ENCODE measurements at places on chromosomes 4 and X.

GRCh38 chr4:74555231-74555630, 110.3 kb downstream of the AREG start:
- H3K27me3 ChIP-seq, result no peaks in the 10 kb centered on the region
- H3K4me1 ChIP-seq, result no peaks in the 10 kb centered on the region
- H3K36me3 ChIP-seq, result no peaks in the 10 kb centered on the region
- H3K4me3 ChIP-seq, result no peak overlapping the region
- no peak overlapping the region for H3K27ac ChIP-seq
- DNase-seq, result no peak

GRCh38 chrX:43968359-43968781, 4.8 kb downstream of the NDP start:
- no peaks in the 10 kb centered on the region for H3K36me3 ChIP-seq
- H3K4me1 ChIP-seq, result no peaks in the 10 kb centered on the region
- no peak for DNase-seq
- H3K4me3 ChIP-seq, result no peak overlapping the region

DNA sequence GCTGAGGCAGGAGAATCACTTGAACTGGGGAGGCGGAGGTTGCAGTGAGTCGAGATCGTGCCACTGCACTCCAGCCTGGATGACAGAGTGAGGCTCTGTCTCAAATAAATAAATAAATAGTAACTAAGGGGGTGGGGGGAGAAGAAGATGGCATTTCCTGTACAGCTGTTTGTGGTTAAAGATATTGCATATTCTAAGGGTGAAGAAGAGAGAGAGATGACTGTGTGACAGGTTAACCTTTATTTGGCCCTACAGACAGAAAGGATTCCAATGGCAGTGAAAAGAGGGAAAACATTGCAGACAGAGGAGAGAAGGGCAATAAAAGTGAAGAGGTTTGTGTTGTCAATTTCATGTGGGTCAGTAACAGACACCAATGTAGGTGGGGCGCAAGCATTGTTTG, 9.4 kb downstream of the TASL start:
- H3K4me3 ChIP-seq, result no peak overlapping the region
- H3K27ac ChIP-seq, result no peak overlapping the region
- no peaks in the 10 kb centered on the region for H3K36me3 ChIP-seq
- no peaks in the 10 kb centered on the region for H3K27me3 ChIP-seq

- H3K4me1 ChIP-seq, result no peaks in the 10 kb centered on the region
- no peak overlapping the region for H3K4me3 ChIP-seq
- no peak for DNase-seq
- no peak overlapping the region for H3K27ac ChIP-seq
These were observed 180.8 kb upstream of the ANXA3 start for GRCh38 chr4:78370631-78371372.

- H3K4me3 ChIP-seq, result no peak overlapping the region
- H3K4me1 ChIP-seq, result peaks cover 31% of the 10 kb centered on the region
- H3K27me3 ChIP-seq, result no peaks in the 10 kb centered on the region
These were observed 13.8 kb downstream of the TLR10 start for GRCh38 chr4:38768968-38769394.

GRCh38 chrX:7083468-7084396, 63.8 kb upstream of the STS start:
- no peaks in the 10 kb centered on the region for H3K27me3 ChIP-seq
- DNase-seq, result no peak
- no peak overlapping the region for H3K4me3 ChIP-seq
- H3K36me3 ChIP-seq, result no peaks in the 10 kb centered on the region

GRCh38 chr4:148442832-148443511, 758 bp upstream of the NR3C2 start:
- no peaks in the 10 kb centered on the region for H3K27me3 ChIP-seq
- no peak for DNase-seq
- H3K27ac ChIP-seq, result peak overlapping the region; percentile 93
- H3K36me3 ChIP-seq, result no peaks in the 10 kb centered on the region
- H3K4me1 ChIP-seq, result no peaks in the 10 kb centered on the region

- H3K27me3 ChIP-seq, result peaks cover 89% of the 10 kb centered on the region
- H3K4me1 ChIP-seq, result peaks cover 8% of the 10 kb centered on the region
- H3K36me3 ChIP-seq, result no peaks in the 10 kb centered on the region
- DNase-seq, result no peak
These were observed 9.5 kb downstream of the GSX2 start for GRCh38 chr4:54109241-54110018.

GRCh38 chrX:65821721-65822496, 154.5 kb downstream of the MSN start:
- peak overlapping the region; percentile 23 for H3K4me3 ChIP-seq
- DNase-seq, result no peak
- H3K27ac ChIP-seq, result no peak overlapping the region
- no peaks in the 10 kb centered on the region for H3K36me3 ChIP-seq
- no peaks in the 10 kb centered on the region for H3K4me1 ChIP-seq

- H3K27me3 ChIP-seq, result no peaks in the 10 kb centered on the region
- no peaks in the 10 kb centered on the region for H3K4me1 ChIP-seq
- no peak overlapping the region for H3K4me3 ChIP-seq
- no peak for DNase-seq
- no peak overlapping the region for H3K27ac ChIP-seq
These were observed 8.2 kb downstream of the PPAT start for GRCh38 chr4:56427179-56427578.

- H3K4me1 ChIP-seq, result no peaks in the 10 kb centered on the region
- no peaks in the 10 kb centered on the region for H3K36me3 ChIP-seq
- no peak overlapping the region for H3K4me3 ChIP-seq
- no peaks in the 10 kb centered on the region for H3K27me3 ChIP-seq
- DNase-seq, result no peak
These were observed 66.0 kb upstream of the STOX2 start for GRCh38 chr4:183838987-183839712.

- DNase-seq, result no peak
- no peak overlapping the region for H3K4me3 ChIP-seq
- no peaks in the 10 kb centered on the region for H3K36me3 ChIP-seq
- no peaks in the 10 kb centered on the region for H3K4me1 ChIP-seq
- H3K27me3 ChIP-seq, result peaks cover 18% of the 10 kb centered on the region
These were observed 103.0 kb upstream of the MBNL3 start for GRCh38 chrX:132591719-132592275.

GRCh38 chr4:158958489-158959270, 144.2 kb upstream of the RAPGEF2 start:
- no peaks in the 10 kb centered on the region for H3K27me3 ChIP-seq
- no peak overlapping the region for H3K4me3 ChIP-seq
- no peak overlapping the region for H3K27ac ChIP-seq
- no peaks in the 10 kb centered on the region for H3K36me3 ChIP-seq

GRCh38 chr4:26936284-26937065, 75.8 kb downstream of the STIM2 start:
- no peaks in the 10 kb centered on the region for H3K36me3 ChIP-seq
- H3K27ac ChIP-seq, result no peak overlapping the region
- no peaks in the 10 kb centered on the region for H3K4me1 ChIP-seq
- H3K27me3 ChIP-seq, result no peaks in the 10 kb centered on the region

GRCh38 chr4:188879598-188879997, 740.4 kb downstream of the TRIML1 start:
- no peaks in the 10 kb centered on the region for H3K36me3 ChIP-seq
- H3K27me3 ChIP-seq, result no peaks in the 10 kb centered on the region
- no peaks in the 10 kb centered on the region for H3K4me1 ChIP-seq
- H3K27ac ChIP-seq, result no peak overlapping the region

DNA sequence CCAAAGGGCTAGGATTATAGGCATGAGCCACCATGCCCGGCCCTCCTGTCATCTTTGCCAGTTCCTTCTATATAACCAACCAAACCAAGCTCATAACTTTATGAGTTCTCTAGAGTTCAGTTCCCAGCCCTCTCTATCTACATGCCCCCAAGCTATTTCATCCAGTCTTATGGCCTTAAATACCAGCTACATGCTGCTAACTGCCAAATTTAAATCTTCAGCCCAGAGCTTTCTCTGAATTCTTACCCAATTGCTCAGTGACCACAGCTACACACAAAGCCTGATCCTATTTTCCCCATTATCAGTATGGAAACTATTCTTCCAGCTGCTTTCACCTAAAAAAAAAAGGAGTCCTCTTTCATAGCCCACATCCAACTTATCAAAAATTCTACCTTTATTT, 23.1 kb downstream of the TMEM184C start:
- no peaks in the 10 kb centered on the region for H3K36me3 ChIP-seq
- H3K4me3 ChIP-seq, result no peak overlapping the region
- no peak overlapping the region for H3K27ac ChIP-seq
- peaks cover 6% of the 10 kb centered on the region for H3K4me1 ChIP-seq

DNA sequence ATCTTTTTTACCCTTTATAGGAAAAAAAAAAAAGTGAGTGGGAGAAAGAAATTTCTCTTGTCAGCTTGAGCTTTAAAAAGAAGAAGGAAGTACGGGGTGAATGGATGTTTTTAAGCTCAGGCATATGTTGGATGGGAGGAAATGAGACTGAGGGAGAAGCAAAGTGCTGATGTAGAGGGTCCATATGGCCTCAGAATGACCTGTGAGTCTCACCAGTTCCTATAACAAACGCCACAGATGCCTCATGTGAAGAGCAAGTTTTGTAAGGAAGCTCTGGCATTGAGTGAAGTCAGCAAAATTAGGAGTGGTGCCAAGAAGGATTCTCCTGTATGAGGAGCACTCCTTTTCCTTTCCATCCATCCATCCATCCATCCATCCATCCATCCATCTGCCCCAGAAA, 214.6 kb downstream of the PTTG2 start:
- H3K4me3 ChIP-seq, result no peak overlapping the region
- no peaks in the 10 kb centered on the region for H3K36me3 ChIP-seq
- no peaks in the 10 kb centered on the region for H3K27me3 ChIP-seq

GRCh38 chr4:4603592-4603991, 61.7 kb upstream of the STX18 start:
- H3K4me1 ChIP-seq, result no peaks in the 10 kb centered on the region
- H3K27me3 ChIP-seq, result no peaks in the 10 kb centered on the region
- H3K36me3 ChIP-seq, result no peaks in the 10 kb centered on the region
- no peak for DNase-seq
- no peak overlapping the region for H3K4me3 ChIP-seq

GRCh38 chr4:168723020-168723419, 226.2 kb downstream of the PALLD start:
- H3K27me3 ChIP-seq, result no peaks in the 10 kb centered on the region
- no peaks in the 10 kb centered on the region for H3K36me3 ChIP-seq
- no peak overlapping the region for H3K27ac ChIP-seq
- no peak overlapping the region for H3K4me3 ChIP-seq
- peaks cover 6% of the 10 kb centered on the region for H3K4me1 ChIP-seq

GRCh38 chr4:108544481-108544880, 75.9 kb upstream of the RPL34 start:
- H3K4me3 ChIP-seq, result no peak overlapping the region
- no peaks in the 10 kb centered on the region for H3K36me3 ChIP-seq
- H3K27me3 ChIP-seq, result no peaks in the 10 kb centered on the region

DNA sequence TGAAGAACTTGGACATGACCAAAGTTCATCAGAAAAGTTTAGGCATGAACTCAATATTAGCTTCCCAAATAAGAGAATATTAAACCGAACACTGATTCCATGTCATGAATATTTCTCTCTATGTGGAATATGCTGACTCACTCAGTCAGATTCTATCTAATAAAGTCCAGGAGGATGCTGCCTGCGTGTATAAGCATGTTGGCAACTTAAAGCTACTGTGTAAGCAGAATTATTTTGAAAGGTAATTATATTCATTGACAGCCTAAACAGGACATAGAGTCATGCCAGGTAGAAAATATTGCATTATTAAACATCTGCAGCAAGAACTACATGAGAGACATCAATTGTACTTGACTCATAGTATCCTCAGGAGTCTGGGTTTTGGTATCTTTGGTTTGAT, 367.9 kb upstream of the SPOCK3 start:
- no peaks in the 10 kb centered on the region for H3K4me1 ChIP-seq
- no peaks in the 10 kb centered on the region for H3K36me3 ChIP-seq
- DNase-seq, result no peak
- H3K4me3 ChIP-seq, result no peak overlapping the region
- H3K27ac ChIP-seq, result no peak overlapping the region

DNA sequence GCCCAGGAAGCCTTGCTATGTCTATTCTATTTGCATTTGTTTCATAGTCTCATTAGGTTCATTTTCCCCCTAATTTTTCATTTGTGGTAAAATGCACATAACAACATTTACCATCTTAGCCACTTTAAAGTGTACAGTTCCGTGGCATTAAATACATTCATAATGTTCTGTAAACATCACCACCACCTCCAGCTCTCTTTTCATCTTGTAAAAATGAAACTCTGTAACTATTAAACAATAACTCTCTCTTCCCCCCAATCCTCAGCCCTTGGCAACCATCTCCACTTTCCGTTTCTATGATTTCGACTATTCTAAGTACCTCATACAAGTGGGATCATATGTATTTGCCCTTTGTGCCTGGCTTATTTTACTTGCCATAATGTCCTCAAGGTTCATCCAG, 19.9 kb downstream of the ARHGEF38 start:
- no peak for DNase-seq
- no peaks in the 10 kb centered on the region for H3K36me3 ChIP-seq
- H3K4me1 ChIP-seq, result no peaks in the 10 kb centered on the region
- no peak overlapping the region for H3K27ac ChIP-seq
- H3K4me3 ChIP-seq, result no peak overlapping the region

GRCh38 chr4:14671146-14671545, 331.1 kb upstream of the CPEB2 start:
- H3K4me3 ChIP-seq, result no peak overlapping the region
- DNase-seq, result no peak
- H3K27ac ChIP-seq, result no peak overlapping the region
- no peaks in the 10 kb centered on the region for H3K27me3 ChIP-seq
- no peaks in the 10 kb centered on the region for H3K4me1 ChIP-seq

GRCh38 chr4:88939697-88940096, 117.3 kb downstream of the FAM13A start:
- no peak for DNase-seq
- no peaks in the 10 kb centered on the region for H3K4me1 ChIP-seq
- no peaks in the 10 kb centered on the region for H3K27me3 ChIP-seq
- no peak overlapping the region for H3K27ac ChIP-seq

- no peak overlapping the region for H3K4me3 ChIP-seq
- H3K27ac ChIP-seq, result no peak overlapping the region
- no peak for DNase-seq
- H3K36me3 ChIP-seq, result no peaks in the 10 kb centered on the region
- H3K4me1 ChIP-seq, result no peaks in the 10 kb centered on the region
These were observed 427.8 kb downstream of the TMA16 start for GRCh38 chr4:163922302-163922701.

- H3K4me1 ChIP-seq, result no peaks in the 10 kb centered on the region
- H3K4me3 ChIP-seq, result no peak overlapping the region
- no peaks in the 10 kb centered on the region for H3K27me3 ChIP-seq
- no peak for DNase-seq
These were observed 30.0 kb downstream of the ITM2A start for GRCh38 chrX:79336869-79337815.

DNA sequence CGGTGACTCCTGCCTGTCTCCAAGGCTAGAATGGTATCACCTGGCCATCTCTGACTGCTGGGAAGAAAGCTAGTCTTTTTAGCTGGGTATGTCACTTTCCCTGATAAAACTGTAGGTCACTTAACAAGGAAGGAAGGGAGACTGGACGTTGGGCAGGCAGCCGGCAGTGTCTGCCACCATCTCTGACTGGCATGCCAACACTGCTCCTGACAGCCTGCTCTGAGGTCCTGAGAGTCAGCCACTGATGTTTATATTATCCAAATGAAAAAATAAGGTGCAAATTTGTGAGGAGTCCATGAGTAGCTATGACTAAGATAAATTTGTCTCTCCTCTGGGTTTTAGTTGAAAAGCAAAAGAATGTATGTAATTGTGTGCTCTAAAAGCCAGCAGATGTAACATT, 77.2 kb downstream of the SNX25 start:
- H3K4me1 ChIP-seq, result no peaks in the 10 kb centered on the region
- H3K27me3 ChIP-seq, result no peaks in the 10 kb centered on the region
- H3K4me3 ChIP-seq, result no peak overlapping the region
- DNase-seq, result no peak
- H3K36me3 ChIP-seq, result no peaks in the 10 kb centered on the region

- H3K36me3 ChIP-seq, result no peaks in the 10 kb centered on the region
- H3K27ac ChIP-seq, result no peak overlapping the region
These were observed 24.4 kb downstream of the UGT2A3 start for GRCh38 chr4:68927165-68927564.

Data from tibial nerve (tissue), 4 donors.